ENCODE measurements at places on chromosomes 3 and 15.

- peak; percentile 37 for DNase-seq
These were observed 197.5 kb upstream of the TSC22D2 start for GRCh38 chr3:150210461-150211110.

GRCh38 chr15:70435872-70436271, 327.5 kb downstream of the UACA start:
- DNase-seq, result no peak

- no peak for DNase-seq
These were observed 40.9 kb upstream of the MYO5C start for GRCh38 chr15:52336529-52336928.

DNA sequence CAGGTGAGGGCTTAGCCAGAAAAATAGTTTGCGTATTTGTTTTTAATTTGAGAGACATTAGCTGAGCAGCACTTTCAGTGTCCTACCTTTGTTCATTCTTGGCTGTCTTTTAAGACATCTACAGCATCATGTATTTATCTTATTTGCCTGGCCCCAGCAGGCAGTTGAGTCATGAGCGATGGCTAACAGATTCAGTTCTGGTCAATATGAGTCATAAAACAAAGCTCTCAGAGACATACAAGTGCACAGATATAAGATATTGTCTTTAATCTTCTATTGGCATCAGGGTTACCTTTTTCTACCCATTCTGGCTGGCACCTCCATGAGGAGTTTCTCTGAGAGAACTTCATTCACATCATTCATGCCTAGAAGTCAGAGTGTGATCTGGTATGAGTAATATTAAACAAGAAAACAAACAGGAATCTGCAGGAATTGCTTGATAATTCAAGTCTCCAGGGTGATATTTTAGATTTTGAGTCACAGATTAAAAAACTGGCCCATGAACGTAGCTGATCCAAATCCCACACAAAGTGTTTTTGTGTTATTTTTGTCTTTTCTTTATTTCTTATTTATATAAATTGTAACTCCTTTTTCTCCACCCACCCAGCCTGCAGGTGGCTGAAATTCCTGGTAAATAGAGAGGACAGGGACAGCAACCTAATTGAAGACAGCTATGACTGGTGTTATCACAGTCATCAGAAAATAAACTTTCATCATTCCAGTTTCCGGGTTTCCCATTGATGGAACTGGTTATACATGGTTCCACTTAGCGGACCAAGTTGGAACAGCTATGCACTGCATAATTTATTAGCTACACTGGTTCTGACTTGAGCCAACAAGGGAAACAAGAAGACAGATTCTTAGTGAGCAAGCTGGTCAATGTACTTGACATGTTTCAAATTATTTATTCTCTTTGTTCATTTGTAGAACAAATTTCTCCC, 47.3 kb downstream of the PLSCR2 start:
- DNase-seq, result peak; percentile 59

DNA sequence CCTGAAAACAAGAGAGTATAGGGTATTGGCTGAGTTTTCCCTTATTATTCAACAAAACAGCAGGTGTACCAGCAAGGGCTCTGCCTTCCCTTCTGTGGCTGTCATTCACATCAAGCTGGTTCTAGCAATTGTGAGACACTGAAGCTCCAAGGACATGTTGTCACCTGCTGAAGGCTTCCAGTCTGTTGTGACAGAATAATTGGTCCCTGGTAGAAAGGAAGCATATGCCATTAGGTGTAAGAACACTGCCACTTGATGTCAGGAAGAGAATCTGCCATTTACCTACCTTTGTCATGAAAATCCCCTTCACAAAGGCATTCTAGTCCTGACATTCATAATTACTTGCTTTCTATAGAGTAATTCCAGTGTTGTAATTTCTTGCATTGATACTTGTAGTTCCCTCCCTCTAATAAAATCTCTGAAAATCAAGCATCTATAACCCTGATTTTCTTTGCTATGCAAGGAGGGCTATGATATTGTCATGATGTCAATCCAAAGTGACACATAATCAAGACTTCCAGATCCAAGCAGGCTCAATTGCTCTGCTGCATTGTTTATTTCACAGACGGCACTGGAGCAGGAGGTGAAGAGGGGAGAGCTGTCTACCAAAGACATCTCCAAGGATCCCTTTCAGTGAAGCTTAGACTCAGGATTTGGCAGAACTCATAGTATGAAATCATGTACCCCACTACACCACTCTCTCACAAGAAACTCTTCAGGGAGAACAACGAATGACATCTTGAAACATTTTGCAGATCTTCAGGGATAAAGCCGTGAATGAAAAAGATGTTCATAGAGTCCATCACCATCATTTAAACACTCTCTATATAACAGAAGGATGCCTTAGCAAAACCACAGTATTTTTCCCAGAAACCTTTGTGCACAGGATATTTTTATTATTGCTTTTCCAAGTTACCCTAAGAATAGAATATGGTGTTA, 425.3 kb downstream of the RBMS3 start:
- DNase-seq, result no peak

- DNase-seq, result no peak
These were observed 709 bp downstream of the SCAMP5 start for GRCh38 chr15:74995779-74996765.

- no peak for DNase-seq
These were observed 248.4 kb downstream of the CPNE4 start for GRCh38 chr3:131786386-131786785.

DNA sequence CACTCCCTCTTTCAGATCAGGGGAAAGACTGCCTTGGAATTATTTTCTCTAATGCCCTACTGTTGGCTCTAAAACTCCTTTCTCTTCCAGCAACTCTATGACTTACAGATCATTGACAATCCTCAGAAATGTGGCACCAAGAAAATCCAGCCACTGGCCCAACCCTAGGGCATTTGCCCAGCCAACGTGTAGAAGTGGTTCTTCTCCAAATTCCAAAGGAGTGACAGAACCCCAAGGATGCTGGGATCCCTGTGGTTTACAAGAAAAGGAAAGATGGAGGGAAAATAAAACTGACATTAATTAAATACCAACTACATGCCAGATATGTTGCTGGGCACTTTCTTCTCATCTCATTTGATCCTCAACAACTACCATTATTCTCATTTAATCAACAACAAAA, 216.0 kb downstream of the NTRK3 start:
- peak; percentile 13 for DNase-seq

DNA sequence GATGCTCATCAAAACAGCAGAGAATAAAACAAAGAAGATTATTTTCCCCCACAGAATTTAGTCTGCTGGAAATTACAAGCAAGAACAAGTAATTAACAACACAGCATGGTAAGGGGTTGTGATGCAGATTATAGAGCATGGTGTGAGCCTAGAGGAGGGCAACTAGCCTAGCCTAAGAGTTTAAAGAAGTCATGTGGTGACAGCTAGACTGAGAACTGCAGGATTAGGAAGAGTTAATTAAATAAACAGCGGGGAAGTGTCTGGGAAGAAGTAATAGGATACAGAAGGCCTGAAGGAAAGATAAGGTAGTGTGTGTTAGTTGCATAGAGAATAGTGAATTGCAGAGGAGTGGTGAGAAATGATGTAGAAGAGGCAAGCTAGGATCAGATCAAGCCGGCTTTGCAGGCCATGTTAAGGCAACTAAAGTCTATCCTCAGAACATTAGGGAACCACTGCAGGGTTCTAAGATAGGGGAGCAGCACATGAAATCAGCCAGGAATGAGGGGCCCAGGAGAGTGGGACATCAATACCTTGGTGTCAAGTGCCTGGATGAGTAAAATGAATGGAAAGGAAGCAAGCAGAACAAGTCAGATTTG, 11.9 kb upstream of the PKM start:
- DNase-seq, result no peak

DNA sequence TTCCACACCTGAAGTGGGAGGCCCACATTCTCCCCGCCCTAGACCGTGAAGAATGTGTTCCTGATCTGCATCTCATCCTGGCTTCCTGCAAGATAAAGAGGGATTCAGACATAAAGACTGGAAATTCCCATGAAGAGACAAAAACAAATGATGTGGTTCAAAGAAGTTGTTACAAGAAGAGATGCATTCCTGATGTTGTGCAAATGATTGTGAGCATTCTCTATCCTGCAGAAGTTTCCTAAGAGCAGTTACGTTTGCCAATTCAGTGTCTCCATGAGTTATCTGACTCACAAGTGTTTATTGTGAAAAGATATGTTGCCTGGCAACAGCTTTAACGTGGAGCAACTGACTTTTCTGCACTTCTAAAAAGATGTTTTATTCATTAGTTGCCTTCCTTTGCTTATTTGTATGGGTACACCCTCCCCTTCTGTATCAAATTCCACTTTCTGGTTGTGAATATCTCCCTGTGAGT, 107.8 kb downstream of the ZIC4 start:
- DNase-seq, result peak; percentile 98

GRCh38 chr15:86488046-86488445, 408.4 kb downstream of the AGBL1 start:
- no peak for DNase-seq

DNA sequence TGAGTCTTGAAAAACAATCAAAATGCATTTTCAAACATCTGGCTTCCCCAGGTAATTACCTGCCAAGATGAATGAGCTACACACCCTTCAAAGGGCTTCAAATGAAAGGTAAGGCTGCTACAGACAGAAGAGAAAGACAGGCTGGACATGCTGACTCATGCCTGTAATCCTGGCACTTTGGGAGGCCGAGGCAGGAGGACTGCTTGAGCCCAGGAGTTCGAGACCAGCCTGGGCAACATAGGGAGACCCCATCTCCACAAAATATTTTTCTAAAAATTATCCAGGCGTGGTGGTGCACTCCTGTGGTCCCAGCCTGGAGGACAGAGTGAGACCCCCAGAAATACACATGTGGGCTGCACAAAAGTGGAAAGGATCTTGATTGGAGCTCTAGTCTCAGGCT, 14.5 kb upstream of the ZFYVE19 start:
- DNase-seq, result no peak

GRCh38 chr3:185959609-185960521, 22.1 kb upstream of the TRA2B start:
- DNase-seq, result peak; percentile 50

DNA sequence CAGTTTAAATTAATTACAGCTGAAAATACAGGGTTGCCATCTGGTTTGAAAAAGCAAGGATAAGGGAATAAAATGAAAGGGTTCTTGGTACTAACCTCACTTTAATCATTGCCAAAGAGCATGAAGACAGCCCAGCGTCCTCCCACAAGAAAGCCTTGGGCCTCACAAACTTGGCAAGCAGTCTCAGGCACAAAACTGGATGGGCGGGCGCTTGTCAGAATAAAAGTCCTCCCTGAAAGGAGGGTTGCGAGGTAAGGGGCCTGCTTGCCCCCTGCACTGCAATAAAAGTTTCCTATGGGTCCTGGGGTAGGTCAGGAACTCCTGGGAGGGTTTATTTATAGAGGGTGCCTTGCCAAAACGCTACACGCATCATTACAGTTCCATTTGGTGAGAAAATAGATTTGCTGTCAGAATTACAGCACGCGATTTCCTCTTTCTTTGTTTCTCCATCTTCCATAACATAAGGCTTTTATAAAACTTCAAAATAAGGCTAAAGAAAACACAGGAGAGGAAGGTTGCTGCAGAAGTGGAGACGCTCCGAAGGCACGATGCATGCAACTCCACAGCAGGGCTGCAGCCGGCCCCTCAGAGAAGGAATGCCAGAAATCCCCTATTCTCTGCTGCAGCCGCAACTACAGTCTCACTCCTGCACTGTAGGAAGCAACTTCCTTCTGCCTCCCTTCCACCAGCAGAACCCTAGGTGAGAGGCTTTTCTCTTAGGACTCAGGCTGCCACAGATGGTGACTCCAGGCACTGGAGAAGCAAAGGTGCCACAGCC, 61.3 kb downstream of the VGLL4 start:
- peak; percentile 90 for DNase-seq

- no peak for DNase-seq
These were observed 248.6 kb downstream of the OPA1 start for GRCh38 chr3:193841581-193841980.

GRCh38 chr3:184821034-184821433, 9.1 kb downstream of the VPS8 start:
- DNase-seq, result no peak
